ENCODE measurements at places on chromosomes 13 and 19.

DNA sequence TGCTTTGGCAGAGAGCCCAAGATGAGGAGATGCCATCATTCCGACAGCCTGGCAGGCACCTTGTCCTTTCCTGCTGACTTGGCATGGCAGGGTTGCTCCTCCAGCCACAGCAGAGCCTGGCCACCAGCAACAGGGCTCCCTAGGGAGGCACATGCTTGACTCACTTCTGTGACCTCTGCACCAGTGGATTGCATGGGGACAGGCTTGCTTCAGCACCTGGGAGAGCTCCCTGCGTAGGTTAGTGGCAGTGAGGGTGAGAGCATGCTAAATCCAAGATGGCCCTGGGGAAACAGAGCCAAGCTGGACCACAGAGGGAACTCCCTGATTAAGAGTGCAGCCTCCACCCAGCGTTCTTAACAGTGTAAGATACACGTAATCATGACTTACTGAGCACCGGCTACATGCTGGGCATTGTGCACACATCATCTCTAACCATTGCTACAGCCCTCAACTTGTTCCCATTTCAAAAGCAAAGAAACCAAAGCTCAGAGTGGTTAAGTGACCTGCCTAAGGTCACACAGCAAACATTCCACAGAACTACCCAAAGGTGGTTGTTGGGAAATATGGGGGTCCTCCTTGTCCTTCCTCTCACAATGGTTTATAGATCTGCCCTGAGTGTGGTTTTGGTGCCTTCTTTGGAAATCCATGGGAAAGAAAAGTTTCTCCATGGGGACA lies 116.6 kb upstream of the UQCRFS1 start:
- DNase-seq, result peak; percentile 10

- DNase-seq, result no peak
These were observed 3.5 kb downstream of the C19orf67 start for GRCh38 chr19:14081797-14082674.

- no peak for DNase-seq
These were observed 396 bp downstream of the F7 start for GRCh38 chr13:113105921-113106452.

DNA sequence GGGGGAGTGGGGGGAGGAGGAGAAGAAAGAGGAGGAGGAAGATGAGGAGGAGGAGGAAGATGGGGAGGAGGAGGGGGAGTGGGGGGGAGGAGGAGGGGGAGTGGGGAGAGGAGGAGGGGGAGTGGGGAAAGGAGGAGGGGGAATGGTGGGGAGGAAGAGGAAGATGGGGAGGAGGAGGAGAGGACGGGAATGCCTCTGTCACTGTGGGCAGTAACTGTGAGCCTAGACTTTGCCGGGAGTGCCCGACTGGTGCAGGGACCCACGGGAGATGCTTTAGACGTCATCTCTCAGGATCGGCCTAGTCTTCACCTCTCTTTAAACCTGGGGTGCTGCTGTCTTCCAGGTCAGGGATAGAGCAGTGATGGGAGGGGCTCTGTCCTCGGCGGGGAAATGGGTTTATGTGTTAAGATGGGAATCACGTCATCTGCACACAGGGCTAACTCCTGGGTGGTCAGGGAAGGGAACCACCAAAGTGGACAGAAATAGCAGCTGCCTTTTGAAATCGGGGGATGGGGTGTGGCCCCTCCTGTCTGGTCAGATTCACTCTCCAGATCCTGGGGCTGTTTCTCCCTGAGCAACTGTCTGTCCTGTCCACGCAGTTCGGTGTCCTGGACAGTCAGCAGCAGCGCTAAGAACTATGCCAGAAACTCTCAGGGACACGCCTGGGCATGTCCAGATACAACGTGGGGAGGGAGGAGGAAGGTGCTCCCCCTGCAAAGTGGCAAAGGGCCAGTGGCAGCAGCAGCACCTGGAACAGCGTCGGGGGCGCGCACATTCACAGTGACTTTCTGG lies 26.9 kb downstream of the GAS6 start:
- peak; percentile 90 for DNase-seq

- DNase-seq, result no peak
These were observed 83.8 kb downstream of the RNASEH2B start for GRCh38 chr13:50993371-50993770.

GRCh38 chr13:26952551-26953143 lies 192.1 kb upstream of the GPR12 start:
- DNase-seq, result no peak

Measured in fibroblast of skin of right biceps (primary cell).